Vein endothelial cell (primary cell): ENCODE measurements at places on chromosomes 7 and 10. TPM values are rescaled to one million over a fixed set of nuclear protein-coding genes. Genes with fewer than 3 reads are reported as not detected.

Gene AKR1C8
- not detected in 2 replicates for total RNA-seq

Gene MYL7
- total RNA-seq = not detected in 2 replicates

Gene GIMAP2
- total RNA-seq = 32.3 and 39.2 TPM in 2 replicates

Gene TBXAS1
- total RNA-seq = 2.5 and 2.9 TPM in 2 replicates

Gene LBX1
- total RNA-seq = not detected in 2 replicates

Gene SYT15B
- 0.19 and 0.65 TPM in 2 replicates for total RNA-seq

Gene DNAJC1
- 26.1 and 31.4 TPM in 2 replicates for total RNA-seq

Gene ZNF239
- 1.1 and 2.6 TPM in 2 replicates for total RNA-seq

Gene ACSM6
- total RNA-seq = not detected in 2 replicates

Gene NPTX2
- 1.6 and 3.4 TPM in 2 replicates for total RNA-seq

Gene MSMB
- not detected in 2 replicates for total RNA-seq
